Activated CD4-positive, alpha-beta T cell treated with anti-CD3 and anti-CD28 coated beads, Interleukin-2, Interleukin-6, amounts not matched to agents 100 ng/mL and 50 ng/mL, durations not matched to agents 16 hours and 8 hours (primary cell): ENCODE measurements at places on chromosomes 5 and 9.

- DNase-seq, result no peak
These were observed 4.8 kb downstream of the MCIDAS start for GRCh38 chr5:55222092-55222984.

DNA sequence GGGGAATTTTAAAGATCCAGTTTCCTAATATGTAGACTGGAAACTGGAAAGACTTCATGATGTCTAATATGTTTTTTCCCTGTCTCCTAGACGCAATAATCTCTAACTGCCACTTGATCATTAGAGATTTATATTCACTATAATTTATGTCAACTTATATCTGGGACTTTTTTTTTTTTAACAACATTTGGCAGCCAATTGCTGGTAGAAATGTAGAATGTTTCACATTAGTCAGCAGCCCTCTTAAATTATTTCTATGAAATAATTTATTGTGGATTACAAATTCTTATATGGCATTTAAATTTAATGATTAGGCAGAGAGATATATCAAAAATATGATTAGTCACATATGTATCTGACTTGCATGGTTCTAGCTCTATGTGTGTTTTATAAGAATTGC is 48.2 kb downstream of the TMEM174 start:
- DNase-seq, result no peak

DNA sequence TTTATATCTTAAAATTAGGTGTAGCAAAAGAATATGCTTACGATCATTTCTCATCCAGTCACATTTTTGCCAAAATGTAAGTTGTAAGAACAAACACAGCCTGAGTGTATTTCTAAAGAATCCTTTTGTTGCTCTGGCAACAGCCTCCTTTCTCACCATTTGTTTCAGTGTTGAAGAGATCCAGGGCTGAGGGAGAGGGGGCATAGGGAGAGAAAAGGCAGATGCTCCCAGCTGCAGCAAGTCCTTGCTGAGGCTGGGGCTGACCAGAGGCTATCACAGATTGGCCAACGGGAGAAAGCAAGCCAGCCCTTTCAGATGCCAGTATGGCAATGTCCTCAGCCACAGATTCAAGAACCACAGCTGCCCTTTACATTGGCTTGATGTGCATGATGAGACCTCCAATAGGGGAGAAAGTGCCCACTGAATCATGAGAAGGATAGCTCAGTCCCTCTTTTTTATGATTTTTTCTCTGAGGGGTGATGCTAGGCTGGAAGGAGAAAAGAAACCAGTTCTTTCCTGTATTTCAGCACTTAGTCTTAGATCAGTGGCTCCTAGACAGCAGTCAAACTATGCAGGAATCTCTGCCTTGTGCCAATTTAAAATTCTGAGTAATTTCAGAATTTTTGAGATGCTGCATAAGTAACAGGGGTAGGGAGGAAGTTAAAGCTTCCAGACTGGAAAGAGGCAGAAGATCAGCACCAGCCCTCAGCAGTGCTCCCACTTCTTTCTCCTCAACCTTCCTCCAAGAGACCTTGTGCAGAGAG is 142.1 kb downstream of the LHFPL2 start:
- DNase-seq, result no peak

DNA sequence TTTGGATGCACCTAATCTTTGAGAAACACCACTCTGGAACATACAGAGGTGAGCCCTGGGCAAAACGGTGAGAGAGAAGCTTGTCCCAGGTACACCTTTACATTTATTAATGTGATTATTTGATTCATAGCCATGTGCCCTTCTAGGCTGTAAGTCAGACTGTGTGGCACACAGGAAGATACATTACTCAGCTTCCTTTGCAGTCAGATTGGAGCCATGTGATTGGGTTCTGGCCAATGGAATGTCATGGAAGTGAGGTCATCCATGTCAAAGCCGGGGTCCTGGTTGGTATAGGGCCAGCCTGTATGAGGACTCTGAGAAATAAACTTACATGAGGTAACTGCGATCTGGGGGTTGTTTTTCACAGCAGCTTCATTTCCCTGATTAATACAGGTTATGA is 106.8 kb upstream of the CD180 start:
- DNase-seq, result no peak

- peak; percentile 11 for DNase-seq
These were observed 120.2 kb downstream of the SEMA6A start for GRCh38 chr5:116454417-116454927.

DNA sequence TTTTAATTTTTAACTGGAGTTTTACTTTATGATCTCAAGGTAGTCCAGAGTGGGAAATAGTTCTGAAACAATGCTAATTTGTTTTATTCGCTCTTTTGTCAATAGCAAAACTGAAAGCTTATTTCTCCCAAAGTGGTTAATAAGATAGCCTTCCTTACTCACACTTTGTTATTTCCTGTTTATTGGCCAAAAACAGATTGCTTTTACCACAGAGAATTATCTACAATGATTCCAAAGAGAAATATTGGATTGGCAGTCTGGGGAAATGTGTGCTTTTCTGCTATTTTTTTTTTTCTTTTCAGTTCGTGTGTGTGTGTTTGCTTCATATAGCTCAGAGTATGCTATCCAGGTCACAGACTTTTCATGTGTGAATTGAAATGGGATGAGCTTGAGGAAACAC is 756.7 kb upstream of the RGMB start:
- DNase-seq, result no peak
